Stimulated activated CD8-positive, alpha-beta memory T cell treated with anti-CD3 and anti-CD28 coated beads, Interleukin-15, amount 100 ng/mL, for 4 hours (primary cell): ENCODE measurements at places on chromosomes 1 and 21.

DNA sequence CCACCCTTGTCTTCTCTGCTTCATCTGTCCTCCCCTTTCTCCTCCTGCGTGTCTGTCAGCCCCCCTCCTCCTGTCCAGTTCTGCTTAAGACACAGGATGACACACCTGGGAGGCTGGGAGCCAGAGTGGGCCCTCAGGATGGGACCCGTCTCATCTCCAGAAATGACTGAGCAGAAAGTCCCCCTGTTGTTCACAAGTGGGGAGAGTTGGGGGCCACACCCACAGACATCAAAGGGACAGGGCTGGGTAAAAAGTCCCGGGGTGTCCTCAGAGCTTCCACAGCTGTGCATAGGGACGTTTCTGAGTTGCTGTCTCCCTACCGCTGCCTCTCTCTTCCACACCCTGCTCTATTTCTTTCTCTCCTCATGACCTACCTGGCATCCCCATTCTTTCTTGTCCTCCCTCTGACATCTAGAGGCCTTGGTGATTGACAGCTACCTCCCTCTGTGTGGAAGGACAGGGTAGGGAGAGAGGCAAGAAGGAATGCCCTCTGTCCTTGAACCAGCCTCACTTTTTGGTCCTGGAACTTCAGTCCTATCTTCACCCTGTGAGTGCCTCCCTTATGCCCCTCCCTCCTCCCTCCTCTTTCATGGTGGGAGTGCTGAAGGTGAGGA lies 19.5 kb upstream of the SH2D2A start:
- DNase-seq: no peak

GRCh38 chr1:47183308-47184089 lies 6.3 kb downstream of the PDZK1IP1 start:
- no peak for DNase-seq

DNA sequence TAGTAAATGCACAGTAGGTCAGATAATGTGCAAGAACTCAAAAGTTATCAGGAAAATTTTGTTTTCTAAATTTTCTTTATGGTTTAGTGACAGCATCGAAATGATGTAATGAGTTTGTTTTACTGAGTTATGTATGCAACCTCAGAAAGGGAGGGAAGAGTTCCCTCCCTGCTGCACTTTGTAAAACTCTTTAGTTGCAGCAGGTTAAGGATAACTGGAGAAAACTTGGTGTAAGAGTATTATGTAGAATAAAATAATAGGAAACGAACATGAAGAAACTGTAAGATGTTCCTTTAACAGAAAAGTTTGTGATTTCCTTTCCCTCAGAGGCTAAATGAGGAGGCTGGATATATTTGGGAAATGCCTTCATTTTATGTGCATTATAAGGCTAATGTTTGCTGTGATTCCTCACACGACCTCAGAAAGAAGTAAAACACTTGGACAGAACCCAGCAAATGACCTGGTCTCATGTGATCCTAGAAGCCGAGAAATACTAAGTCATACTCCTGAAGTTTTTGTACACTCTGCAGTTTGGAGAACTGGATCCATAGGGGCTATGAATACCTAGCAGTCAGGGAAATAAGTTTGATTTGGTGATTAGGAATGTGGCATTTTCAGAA lies 35.4 kb downstream of the ADGRL2 start:
- DNase-seq: no peak

- DNase-seq: no peak
Measured at GRCh38 chr1:248625971-248626370, 8.9 kb downstream of the OR2T11 start.

DNA sequence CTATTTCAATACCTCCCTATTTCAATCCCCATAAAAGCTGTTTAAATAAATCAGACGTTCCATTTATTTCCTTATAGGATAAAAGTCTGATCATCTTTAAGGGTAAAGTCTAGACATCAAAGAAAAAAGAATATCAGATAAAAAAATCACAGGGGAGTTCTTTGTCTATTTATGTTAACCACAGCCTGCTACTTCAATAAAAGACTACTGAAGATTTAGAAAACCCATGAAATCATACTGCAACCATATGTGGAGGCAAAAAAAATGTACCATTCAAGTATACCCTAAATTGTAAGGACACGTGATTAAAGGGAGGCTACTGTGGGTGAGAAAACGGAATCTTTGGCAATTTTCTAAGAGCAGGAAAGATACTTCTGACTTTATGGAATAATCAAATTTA lies 108.2 kb upstream of the TNFSF4 start:
- DNase-seq: no peak

DNA sequence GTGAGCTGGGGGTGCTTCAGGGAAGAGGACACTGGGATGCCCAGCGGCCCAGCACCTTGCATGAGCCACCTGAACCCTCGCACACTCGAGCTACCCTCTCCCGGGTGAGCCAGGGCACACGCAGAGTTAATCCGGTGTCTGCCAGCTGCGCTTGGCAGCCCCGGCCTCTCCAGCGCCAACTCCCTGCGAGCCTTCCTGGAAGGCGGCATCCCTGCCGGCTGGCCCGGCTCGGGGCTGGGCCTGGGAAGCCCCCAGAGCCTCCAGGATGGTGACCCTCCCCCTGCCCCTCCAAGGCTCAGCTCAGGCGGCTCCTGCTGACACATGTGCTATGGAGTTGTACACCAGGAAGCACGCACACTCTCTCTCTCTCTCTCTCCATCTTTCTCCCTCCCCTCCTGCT lies 48.7 kb downstream of the RAP1GAP start:
- no peak for DNase-seq

GRCh38 chr1:156379420-156380165 lies 10.6 kb downstream of the RHBG start:
- DNase-seq: no peak

DNA sequence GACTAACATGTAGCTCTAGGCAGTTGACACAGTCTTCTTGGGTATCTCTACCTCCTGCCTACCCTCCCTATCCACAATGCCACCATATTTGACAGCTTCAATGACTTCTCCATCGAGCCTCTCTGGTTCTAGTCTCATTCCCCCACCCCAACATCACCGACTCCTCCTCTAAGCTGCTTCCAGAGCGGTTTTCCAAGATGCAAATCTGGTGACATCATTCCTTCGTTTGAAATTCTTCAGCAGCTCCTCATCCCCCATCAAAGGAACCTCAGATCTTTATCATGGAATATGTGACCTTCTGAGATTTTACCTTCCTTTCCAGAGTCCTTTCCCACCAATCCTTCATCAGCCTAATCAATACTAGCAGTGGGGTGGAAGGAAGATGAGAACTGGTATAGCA lies 352.4 kb upstream of the RUNX1 start:
- DNase-seq: no peak

GRCh38 chr1:208724079-208724478 lies 479.9 kb upstream of the PLXNA2 start:
- DNase-seq: no peak

- no peak for DNase-seq
Measured at GRCh38 chr1:243253926-243254232, 1.2 kb downstream of the CEP170 start.
